ENCODE measurements at places on chromosomes 2 and 18. TPM values are rescaled to one million over a fixed set of nuclear protein-coding genes. Genes with fewer than 3 reads are reported as not detected.
A peak's percentile ranks its signal among the peaks of the same experiment; 100 is the strongest.

- no peak for DNase-seq
These were observed 7.7 kb downstream of the ATOH8 start for GRCh38 chr2:85761512-85761944.

- DNase-seq = no peak
These were observed 26.1 kb downstream of the GPC1 start for GRCh38 chr2:240461471-240462072.

GRCh38 chr2:37005118-37005868 lies 39.0 kb upstream of the STRN start:
- DNase-seq = no peak

DNA sequence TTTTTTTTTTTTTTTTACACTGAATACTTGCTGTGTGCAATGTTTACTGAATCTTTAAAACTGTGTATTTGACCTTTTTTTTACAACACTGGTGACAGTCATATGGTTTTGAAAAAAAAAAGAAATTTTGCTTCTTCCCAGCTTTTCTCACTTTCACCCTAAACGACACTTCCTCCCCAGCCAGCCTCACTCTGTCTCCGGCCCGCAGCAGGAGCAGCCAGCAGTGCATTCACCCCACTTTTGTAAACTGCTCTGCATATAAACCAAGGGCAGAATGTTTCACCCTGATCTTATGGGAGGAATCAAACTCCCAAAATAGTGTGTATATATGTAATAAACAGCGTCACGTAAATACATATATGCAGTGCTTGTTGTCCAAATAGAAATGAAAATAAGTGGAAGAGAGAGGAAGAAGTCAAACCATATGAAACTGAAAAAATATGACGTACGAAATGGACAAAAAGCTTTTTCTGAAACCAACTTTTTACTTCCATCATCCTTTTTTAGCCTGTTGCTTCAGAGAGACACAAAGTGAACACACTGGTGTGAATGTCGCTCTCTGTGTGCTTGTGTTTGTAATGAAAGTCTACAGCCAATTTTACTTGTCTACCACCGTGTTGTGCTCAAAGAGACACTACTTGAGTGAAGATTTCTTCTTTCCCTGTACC lies 54.2 kb downstream of the ZCCHC2 start:
- no peak for DNase-seq

GRCh38 chr2:225122583-225123486 lies 80.6 kb upstream of the DOCK10 start:
- DNase-seq = peak; percentile 54

DNA sequence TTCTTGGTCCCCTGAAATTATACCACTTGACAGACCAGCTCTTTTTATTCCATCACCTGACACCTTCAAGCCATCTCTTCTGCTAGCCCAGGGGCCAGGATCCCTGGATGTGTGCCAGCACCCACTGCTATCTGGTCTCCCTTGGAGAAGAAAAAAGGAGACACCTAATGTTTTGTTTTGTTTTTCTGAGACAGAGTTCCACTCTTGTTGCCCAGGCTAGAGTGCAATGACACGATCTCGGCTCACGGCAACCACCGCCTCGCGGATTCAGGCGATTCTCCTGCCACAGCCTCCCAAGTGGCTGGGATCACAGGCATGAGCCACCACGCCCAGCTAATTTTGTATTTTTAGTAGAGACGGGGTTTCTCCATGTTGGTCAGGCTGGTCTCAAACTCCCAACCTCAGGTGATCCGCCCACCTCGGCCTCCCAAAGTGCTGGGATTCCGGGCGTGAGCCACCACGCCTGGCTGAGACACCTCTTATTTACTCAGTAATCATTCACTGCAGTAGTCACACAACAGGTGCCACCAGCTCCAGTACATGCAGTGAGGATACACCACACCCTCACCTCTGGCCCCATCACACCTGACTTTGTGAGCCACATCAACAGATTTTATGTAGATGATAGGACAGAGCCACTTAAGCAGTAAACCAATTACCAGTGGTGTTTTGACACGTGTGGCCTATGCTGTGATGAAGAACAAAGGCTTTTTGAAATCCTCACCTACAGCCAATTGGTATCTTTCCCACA lies 42.8 kb upstream of the PCBP1 start:
- no peak for DNase-seq

DNA sequence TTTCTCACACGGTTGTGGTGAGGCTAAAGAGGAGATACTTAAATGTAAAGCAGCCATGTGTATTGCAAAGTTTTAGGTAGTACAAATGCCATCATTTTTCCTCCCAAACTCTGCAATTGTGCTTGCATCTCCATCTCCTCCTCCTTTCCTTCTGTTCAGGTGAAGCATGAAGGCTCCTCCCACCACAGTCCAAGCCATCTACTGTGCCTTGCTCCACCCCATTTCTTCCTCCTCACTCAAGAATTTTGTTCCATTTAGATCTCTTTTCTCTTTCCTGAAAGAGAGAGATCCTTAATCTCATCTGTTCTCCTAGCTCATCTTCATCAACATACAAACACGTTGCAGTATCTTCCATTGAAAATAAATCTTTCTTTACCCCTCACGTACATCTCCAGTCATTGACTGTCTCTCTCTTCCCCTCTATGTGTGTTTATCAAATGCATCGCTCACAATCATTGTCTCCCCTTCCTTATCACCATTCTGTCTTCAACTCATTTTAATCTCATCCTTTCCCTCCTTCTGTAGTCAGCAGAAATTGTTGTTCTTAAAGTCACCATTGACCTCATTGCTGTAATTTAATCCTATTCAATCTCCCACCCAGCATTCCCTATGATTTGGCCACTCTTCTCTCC lies 392.1 kb downstream of the RAD51AP2 start:
- no peak for DNase-seq

GRCh38 chr2:12036640-12036983 lies 290.2 kb downstream of the LPIN1 start:
- no peak for DNase-seq

GRCh38 chr2:9892236-9892635 lies 49.0 kb downstream of the TAF1B start:
- DNase-seq = no peak

DNA sequence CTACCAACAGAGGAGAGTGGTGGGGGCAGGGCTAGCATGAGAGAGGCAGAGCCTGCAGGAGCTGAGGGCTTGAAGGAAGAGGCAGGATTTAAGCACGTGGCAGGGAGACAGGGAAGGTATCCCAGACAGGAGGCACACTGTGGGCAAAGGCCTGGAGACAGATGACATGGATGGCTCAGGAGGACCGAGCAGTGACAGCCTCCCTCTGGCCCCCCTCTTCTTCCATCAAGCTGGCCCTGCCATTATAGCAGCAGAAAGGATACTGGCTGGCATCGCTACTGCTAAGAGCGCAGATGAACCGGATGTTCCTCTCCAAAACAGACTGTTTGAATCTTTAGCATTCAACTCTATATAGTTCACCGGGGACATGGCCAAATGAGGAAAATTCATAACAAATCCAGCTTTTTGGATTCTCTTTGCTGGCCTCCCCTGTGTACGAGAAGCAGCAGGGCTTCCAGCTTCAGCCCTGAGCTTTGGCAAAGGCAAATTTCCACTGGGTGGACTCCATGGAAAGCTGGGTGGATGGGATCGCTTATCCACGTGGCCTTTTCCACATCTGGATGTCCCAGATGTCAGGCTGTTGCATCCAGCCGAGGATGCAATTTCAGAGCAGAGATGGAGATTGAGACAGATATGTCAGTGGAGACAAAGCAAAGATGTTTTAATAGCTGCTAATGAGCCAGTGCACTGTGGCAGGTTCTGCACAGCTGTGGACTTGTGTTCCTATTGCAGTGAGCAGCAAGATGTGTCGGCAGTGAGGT lies 36.2 kb downstream of the CAPN13 start:
- no peak for DNase-seq

- DNase-seq = no peak
These were observed 9.9 kb downstream of the EPAS1 start for GRCh38 chr2:46306988-46307655.

DNA sequence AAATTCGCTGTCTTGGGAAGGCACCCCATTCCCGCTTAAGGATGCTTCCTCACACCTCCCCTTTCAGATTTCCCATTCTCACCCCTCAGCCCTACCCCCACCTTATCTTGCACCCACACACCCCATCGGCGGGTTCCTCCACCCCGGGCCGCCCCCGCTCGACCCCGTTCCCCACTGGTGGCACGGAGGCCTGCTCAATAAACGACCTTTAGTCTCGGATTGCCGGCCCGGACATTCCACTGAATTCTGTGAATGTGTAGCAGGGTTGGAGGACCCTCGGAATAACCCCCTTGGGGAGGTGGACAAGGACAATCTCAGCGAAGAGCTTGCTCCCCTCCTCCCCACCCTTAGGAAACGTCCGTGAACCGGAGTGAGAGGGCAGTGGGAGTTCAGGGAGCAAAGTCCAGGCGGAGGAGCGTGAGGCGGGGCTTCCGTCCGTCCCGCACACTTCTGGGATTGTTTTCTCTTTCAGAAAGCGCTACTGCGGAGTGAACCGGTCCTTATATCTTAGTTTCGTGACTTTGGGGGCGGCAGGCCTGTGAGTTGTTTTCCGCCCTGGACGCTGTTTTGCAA lies 2.8 kb upstream of the LBX2 start:
- DNase-seq = no peak

- peak; percentile 85 for DNase-seq
These were observed 63.3 kb upstream of the STK17B start for GRCh38 chr2:196234672-196235071.

Gene HOXD13
- not detected for total RNA-seq

Gene SAG
- not detected for total RNA-seq

Gene CD8B2
- total RNA-seq = 4.5 TPM

Gene FAM168B
- 62.8 TPM for total RNA-seq

Data from activated CD8-positive, alpha-beta T cell treated with anti-CD3 and anti-CD28 coated beads for 36 hours (primary cell).